ENCODE measurements at places on chromosomes 5 and 9.
A peak's percentile ranks its signal among the peaks of the same experiment; 100 is the strongest.

DNA sequence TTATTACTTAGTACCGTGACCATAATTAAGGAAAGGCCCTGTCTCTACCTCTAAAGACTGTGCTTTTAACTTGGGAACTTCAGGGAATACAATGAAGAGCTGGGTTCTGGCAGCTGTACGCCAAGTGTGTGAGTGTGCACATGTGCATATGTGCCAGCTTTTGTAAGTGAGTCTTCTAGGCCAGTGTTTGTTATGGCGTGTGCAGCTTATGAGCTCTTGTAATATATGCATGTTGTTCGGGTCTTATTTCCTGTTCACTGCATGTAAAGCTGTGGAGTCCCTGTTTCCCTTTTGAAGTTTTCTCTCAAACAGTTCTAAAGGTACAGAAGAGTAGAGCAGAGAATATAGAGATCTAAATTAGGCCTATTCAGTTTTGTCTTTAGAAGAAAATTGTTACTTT lies 30.5 kb downstream of the TGFBR1 start:
- no peak for DNase-seq

- DNase-seq = no peak
Observed at GRCh38 chr5:62558941-62559340, 19.7 kb upstream of the LRRC70 start.

- DNase-seq = no peak
Observed at GRCh38 chr5:138725153-138725817, 27.9 kb upstream of the CTNNA1 start.

DNA sequence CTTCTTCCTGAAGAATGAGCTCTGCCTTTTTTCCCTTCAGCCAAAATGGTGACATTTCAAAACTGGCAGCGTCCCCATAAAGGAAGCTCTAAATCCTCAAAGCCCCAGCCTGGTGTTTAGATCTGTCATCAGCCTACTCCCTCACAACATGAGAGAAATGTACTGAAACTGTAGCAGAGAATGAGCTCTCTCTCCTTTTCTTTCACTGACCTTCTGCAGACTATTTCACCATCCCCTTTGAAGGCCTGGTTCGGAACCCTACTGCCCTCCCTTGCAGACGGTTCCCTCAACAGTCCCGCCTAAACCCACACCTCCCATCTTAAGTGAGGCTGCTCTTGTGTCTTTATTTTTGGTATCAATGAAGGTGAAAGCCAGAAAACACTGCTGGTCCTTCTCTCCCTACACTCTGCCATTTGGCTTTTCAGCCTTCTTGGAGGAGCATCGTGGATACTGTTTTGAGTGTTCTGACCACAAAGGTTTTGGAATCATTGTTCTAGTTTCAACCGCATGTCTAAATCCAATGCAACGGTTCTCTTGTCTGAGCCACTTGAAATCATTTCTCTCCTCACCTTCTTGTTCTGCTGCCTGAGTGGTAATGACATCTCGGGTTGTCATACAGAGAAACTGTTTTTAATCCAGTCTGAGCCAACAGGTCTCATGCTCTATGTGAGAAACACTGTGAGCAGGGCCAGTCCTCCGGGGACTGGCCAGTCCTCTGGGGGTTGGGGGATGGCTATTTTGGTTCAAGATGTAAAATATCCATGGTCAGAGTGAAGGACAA lies 39.0 kb downstream of the ITK start:
- peak; percentile 0 for DNase-seq

- DNase-seq = no peak
Observed at GRCh38 chr9:88538311-88539085, 3.5 kb downstream of the NXNL2 start.

DNA sequence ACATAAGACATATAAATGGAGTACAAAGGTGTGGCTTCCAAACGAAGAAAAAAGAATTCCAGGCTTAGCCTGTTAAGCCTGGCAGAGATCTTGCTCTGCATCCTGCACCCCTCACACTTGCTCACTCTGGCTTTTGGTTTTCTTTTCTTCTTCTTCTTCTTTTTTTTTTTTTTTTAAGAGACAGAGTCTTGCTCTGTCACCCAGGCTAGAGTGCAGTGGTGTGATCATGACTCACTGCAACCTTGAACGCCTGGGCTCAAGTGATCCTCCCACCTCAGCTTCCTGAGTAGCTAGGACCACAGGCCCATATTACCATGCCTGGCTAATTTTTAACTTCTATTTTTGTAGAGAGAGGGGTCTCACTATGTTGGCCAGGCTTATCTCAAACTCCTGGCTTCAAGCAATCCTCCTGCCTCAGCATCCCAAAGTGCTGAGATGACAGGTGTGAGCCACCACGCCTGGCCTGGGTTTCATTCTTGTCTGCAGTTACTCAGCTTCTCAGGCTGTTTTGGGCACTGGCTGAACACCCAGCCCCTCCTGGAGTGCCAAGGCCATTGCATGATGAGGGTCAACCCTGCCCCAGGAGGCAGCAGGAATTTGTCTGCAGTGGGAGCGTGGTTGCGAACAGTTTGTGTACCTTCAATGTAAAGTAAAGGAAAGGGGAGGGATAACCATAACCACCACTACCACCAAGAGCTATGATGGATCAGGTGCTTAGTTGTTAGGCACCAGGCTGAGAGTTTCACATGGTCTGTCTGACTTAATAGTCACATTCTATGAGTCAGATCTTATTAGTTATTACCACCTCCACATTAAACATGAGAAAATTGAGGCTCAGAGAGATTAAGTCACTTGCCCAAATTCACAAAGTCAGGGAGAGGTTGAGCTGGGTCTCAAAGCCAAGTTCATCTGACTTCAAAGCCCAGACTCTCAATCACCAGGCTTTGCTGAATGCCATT lies 219.2 kb upstream of the PANK3 start:
- DNase-seq = no peak

DNA sequence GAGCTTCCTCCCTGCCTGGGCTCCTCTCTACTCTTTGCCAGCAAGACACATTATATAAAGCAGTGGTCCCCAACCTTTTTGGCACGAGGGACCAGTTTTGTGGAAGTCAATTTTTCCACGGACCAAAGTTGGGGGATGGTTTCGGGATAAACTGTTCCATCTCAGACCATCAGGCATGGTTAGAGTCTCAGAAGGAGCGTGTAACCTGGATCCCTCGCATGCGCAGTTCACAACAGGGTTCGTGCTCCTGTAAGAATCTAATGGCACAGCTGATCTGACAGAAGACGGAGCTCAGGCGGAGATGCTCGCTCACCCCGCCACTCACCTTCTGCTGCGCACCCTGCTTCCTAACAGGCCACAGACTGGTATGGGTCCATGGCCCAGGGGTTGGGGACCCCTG lies 142.8 kb downstream of the LIFR start:
- DNase-seq = peak; percentile 66

DNA sequence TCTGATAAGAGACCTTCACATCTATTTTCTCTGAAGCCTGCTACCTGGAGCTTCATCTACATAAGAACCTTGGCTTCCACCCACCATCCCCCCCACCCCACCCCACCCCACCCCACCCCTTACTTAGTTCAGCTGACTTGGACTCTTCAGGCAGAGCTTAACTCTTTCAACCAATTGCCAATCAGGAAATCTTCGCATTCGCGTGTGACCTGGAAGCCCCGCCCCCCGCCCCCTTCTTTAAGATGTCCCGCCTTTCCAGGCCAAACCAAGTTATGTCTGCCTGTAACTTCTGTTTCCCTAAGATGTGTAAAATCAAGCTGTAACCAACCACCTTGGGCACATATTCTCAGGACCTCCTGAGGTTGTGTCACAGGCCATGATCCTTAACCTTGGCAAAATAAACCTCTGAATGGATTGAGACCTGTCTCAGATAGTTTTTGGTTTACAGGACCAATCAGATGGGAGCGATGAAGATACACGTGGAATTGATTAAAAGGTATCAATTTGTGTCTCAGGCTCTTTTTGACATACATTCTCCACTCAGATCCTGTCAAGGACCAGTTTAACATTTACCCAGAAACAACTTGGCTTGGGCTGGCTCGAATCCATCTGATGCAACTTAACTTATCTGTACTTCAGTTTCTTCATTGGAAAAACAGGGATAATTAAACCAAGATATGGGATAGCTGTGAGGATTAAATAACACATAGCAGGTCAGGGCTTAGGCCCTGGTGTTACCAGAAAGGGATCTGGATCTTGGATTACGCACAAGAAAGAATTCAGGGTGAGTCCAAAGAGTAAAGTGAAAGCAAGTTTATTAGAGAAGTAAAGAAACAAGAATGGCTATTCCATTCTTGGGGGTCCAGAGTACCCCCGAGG lies 43.6 kb downstream of the GALNT12 start:
- no peak for DNase-seq

GRCh38 chr5:123433596-123433995 lies 10.4 kb upstream of the CEP120 start:
- DNase-seq = no peak

- DNase-seq = no peak
Observed at GRCh38 chr9:87800456-87800855, 74.5 kb downstream of the CTSL start.

- no peak for DNase-seq
Observed at GRCh38 chr9:68619636-68620035, 79.0 kb upstream of the TMEM252 start.

DNA sequence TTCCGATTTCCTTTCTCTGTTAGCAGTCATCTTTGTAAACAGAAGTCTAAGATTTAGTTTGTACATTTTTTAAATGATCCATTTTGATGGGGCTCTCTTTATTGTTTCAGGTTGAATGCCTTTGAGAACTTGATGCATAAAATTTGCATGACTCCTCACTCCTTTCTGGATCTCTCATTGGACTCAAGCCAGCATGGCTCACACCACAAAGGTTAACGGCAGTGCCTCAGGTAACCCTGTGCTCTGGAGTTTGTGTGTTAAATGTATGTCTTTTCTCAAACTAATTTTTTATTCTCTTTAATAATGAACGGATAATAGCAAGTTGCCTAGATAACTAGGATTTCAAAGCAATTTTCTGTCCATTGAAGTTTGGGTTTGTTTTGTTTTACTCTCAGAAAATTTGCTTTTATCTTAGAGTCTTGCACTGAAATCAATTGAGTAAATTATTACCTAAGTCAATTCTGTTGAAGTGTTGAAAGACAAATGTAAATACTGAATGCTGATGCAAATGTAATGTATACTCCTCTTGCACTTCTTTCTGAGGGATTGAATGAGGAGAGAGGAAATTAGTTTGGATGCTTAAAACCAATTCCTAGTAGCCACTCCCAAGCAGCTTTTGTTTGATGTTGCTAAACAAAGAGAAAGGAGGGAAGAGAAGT lies 164.6 kb upstream of the DMRT1 start:
- DNase-seq = peak; percentile 51

- no peak for DNase-seq
Observed at GRCh38 chr5:2570586-2570985, 180.9 kb downstream of the IRX2 start.

DNA sequence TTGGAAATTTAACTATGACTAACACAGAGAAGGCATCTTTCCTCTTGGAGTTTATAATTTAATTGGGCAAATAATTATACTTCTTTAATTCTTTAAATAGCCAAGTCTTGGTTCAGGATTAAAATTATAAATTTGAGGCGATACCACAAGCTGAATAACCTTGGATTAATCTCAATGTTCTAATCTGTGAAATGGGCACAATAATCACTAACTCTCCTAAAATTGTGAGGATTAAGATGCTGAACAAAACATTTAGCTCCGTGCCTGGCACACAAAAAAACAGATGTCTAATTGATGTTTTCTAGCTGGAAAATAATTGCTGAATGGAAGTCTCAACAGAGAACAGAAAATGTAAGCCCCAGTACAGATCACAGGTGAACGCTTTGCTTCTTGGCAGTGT lies 69.7 kb upstream of the TRIM32 start:
- no peak for DNase-seq

DNA sequence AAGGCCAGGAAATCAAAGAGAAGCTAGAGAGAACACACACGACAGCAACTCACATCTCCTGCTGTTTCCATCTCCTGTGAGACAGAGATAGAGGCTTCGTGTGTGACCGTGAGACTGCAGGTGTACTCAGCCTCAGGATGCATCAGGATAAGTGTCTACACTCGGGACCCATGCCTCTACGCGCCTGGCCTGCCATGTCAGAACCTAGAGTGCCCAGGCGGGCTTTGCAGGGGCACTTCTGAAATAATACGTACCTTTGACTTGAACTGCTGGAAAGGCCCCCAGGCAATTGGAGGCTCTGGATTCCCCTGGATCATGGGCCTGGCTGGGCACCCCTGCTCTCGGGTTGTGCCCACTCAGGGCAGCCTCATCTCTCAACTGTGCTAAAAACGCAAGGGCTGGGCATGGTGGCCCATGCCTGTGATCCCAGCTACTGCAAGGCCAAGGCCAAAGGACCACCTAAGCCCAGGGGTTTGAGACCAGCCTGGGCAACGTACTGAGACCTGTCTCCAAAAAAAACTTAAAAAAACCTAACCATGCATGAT lies 13.0 kb downstream of the CLPTM1L start:
- DNase-seq = no peak

- no peak for DNase-seq
Observed at GRCh38 chr5:171496456-171496855, 77.0 kb downstream of the FGF18 start.

GRCh38 chr5:159469496-159470372 lies 139.4 kb upstream of the IL12B start:
- DNase-seq = no peak

- DNase-seq = no peak
Observed at GRCh38 chr5:175590471-175590881, 67.4 kb upstream of the HRH2 start.

DNA sequence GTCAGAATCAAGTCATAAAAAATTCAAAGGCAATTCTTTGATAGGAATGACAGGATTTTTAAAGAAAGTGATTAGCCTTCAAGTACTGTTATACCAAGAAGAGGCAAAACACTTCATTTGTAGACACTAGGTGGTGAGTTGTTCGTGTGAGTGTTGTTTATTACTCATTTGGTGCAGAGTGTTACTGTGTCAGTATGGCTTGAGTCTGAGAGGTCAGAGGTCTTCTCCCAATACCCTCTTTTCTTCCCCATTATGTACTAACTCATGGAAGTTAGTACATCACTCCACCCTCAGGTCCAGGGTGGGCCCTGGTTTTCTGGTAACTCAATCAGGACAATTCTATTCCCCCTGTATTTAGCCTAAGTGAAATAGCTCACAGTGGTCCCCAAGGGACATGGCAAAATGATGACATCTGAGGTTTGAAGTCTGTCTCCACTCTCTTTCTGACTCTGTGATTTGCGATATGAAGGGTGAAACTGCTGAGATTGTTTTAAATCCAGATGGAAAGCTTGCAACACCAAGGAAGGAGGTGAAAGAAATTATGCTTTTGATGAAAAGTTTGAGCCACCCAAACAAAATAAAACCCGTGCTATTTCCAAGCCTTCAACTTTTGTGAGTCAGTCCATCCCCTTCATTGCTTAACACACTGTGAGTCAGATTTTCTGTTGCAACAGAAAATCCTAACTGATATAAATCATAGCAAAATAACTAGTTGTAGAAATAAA lies 56.8 kb downstream of the NUDT12 start:
- DNase-seq = no peak

DNA sequence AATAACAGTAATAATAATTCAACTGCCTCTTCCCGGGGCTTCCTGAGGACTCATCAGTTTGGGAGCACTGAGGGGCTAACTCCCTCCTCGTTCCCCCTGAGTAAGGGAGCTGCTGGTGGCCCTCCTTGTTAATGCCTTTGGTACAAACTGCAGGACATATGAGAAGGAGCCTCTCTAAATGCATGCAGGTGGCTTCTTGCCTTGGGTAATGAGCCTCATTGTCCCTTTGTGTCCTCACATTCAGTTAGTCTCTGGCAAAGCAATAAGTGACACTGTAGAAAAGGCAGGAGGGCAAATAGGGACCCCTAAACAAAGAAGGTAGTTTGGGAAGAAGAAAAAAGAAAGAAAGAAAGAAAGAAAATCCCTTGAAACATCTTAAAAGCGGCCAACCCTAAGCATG lies 95.4 kb upstream of the ERCC6L2 start:
- DNase-seq = no peak

GRCh38 chr9:134055981-134056461 lies 11.8 kb downstream of the BRD3 start:
- DNase-seq = peak; percentile 89
